ENCODE measurements at places on chromosomes 12 and 14.

DNA sequence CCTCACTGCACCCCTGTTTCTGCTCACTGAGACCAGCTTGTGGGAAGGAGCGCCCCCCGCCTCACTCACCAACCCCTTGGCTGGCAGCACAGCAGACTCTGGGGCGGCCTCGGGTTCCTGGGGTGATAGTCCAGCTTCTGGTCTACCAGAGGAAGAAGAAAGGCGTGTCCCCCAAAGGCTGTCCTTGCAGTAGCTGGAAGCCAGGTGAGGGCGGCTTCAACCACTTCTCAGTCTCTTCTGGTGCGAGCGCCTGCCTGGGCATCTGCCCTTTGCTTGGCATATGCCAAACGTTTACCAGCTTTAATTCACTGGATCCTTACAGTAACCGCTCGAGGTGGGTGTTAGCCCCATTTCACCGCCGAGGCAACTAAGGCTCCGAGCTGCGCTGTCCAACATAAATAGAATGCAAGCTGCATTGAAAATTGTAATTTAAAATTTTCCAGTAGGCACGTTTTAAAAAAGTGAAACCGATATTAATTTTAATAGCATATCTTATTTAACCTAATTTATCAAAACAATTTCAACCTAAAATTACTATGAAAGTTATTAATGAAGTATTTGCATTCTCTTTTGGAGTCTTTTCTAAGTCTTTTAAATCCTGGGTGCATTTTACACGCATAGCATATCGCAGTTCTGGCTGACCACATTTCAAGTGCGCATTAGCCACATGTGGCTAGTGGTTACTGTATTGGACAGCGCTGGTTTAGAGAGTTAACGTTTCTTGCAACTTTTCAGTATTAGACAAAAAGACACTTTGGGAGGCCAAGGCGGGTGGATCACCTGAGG lies 872 bp downstream of the FAM177A1 start:
- DNase-seq = no peak

DNA sequence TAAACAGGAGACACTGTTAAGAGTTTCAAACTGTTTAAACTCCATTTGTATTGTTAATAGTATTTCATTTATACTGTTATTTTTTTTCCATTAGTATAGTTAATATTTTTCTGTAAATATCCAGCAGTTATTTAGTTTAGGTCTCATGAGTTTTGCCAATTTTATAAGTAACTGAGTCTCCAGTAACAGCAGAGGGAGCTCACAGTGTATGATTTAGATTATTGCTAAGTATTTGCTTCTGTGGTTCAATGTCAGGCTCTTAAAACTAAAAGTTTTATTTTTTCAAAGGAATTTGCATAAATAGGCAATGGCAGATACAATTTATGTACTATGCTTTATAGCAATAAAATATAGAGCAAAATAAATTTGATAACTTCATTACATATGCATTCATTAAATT lies 209.7 kb downstream of the ATXN7L3B start:
- no peak for DNase-seq

GRCh38 chr12:53756300-53757100 lies 4.7 kb upstream of the CISTR start:
- no peak for DNase-seq

- no peak for DNase-seq
These were observed 296.3 kb upstream of the PRKD1 start for GRCh38 chr14:30223966-30224365.

GRCh38 chr12:12046401-12046800 lies 24.3 kb upstream of the BCL2L14 start:
- no peak for DNase-seq

DNA sequence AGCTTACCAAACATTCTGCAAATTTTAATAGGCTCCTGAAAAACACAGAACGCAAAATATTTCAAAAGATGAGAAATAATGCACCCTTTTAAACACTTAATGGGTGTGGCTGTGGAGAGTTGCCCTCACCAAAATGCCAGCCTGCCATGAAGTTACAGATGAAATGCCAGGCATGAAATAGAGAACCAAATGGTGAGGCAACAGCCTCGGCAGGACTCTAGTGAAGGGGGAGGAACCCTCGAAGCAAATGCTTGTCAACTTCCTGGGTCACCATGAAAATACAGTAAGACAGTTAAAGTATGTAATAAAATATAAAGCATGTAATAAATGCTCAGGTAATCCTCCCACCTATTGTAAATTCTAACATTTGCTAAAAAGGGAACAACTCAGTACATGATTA lies 24.1 kb downstream of the DUSP16 start:
- no peak for DNase-seq

- no peak for DNase-seq
These were observed 43.5 kb downstream of the C14orf132 start for GRCh38 chr14:96082420-96083300.

DNA sequence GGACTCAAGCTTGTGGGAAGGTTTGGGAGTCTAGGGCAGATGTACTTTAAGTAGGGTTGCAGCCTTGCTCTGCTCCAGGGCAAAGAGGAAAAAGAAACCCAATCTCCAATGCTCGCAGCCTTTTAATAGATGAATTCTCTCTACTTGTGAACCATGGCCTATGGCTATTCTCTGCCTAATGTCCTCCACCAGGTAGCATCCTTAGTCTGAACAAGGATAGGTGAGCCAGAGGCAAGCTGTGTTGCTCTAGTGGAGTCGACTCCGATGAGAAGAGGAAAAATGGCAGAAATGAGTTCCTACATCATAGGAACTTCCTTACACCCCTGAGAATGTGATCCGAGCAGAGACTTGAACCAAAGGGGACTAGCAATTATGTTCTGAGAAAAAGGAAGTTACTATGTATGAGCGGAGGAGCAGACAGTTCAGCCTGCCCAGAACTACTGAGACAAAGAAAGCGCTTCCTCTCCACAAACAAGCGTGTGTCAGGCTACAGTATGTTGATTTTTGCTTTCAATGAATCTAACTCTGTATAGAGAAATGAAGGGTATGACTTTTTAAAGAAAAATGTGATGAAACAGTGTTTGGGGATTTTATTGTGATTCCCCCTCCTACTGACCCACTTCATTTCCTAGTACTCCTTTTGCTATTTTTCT lies 153.6 kb upstream of the ARID2 start:
- DNase-seq = no peak

DNA sequence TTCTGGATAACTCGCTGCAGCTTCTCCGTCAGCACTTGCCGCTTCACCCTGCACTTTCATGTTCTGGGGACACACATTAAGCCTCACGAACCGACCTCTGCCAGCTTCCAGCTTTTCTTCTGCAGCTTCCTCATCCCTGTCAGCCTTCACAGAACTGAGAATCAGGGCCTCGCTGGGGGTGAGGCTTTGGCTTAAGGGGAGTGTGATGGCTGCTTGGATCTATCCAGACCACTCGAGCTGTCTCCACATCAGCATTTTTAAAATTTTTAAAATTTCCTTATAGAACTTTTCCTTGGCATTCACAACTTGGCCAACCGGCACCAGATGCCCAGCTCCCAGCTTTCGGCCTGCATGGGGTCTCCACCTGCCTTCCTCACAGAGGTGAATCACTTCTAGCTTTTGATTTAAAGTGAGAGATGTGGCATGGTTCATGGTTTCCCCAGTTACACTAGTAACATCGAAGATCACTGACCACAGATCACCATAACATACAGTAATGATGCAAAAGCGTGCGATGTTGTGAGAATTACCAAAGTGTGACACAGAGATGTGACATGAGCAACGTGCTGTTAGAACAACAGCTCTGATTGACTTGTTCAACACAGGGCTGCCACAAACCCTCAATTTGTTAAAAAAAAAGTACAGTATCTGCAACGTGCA lies 139.1 kb upstream of the C14orf180 start:
- no peak for DNase-seq

DNA sequence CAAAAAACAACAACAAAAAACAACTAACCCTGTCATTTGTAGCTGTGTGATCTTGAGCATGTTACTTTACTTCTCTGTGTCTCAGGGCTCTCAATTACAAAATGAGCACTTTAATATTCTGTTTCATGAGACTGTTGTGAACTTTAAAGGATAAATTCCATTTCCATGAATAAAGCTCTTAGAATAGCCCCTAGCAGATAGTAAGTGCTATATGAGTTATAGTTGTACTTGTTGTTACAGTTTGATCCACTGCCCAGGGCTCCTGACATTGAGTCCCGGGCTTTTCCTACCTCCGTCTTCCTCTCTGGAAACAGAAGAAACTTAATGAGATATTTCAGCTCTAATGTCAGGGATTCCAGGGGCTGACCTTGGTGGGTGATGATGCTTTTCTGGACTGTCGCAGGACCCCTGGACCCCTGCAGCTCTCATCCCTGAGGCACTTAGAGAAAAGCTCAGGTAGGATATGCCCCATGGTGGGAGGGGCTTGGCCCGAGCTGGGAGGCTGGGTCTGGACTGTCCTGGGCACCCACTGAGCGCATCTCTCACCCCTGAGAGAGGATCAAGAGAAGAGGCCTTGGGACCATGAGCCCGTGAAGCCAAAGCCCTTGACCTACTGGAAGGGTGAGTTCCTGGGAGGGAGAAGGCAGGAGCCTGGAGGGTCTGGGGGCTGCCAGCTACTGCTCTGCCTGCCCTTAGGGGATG lies 5.1 kb downstream of the P3H3 start:
- DNase-seq = no peak

GRCh38 chr12:9255837-9256236 lies 47.6 kb upstream of the PZP start:
- DNase-seq = no peak

DNA sequence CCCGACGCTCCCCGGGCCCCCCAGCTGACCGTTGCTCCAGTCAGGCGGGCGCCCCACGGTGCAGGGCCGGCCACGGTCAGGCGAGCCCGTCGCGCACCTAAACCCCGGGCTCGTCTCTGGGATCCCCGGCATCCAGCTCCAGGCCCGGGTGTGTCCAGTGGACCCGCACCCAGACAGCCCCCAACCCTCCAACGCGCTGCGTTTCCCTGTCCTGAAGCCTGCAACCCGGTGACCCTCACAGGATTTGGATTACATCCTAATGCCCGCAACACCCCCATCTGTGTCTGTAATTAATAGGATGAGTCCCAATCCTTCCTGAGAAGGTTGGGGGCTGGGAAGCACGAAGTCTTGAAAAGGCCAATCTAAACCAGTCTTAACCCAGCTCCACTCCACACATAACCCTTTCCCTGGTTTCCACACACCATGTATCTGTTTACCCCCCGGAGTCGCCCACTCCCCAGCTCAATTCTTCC lies 10.4 kb downstream of the CPNE6 start:
- DNase-seq = no peak

DNA sequence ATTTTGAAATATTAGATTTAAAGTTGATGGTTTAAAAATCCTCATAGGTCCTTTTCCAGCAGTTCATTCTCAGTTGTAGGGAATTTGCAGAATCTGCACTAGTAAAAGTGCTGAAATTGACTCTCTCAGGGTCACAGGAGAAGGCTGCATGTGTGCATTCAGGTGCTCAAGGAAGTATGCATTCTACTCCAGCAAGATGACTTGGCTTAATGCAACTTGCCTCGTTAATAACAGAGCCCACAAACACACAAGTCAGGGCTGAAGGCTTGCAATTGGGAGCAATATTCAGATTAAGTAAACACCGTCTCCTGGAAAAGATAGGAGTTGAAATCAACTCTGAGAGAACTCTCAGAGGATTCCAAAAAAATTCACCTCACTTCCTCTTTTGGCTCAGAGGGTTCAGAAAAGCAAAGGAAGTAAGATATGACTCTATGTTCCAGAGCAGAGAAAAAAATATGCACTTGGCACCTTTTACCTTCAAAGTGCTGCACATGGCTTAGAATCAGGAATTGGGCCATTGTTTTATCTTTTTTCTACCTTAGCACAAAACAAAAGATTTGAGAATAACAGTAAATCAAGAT lies 406.3 kb upstream of the DCN start:
- no peak for DNase-seq

DNA sequence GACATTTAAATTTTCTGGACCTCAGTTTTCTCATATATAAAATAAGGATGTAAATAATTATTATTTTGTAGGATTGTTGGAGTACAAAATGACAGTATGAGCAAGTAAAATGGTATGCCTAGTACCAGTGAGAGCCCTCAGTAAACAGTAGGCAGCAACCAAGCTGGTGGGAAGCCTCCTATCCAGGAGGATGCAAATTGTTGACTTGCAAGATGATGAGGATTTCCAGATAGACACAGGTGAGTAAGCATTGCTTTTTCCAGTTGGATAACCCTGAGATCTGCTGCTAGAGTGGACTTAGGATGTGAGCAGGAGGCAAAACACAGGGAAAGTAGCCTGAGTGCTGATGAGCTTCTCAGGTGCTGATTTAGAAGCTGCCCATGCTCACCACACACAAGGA lies 28.2 kb upstream of the AMIGO2 start:
- no peak for DNase-seq

- DNase-seq = no peak
These were observed 63.8 kb downstream of the MOK start for GRCh38 chr14:102241147-102241546.

DNA sequence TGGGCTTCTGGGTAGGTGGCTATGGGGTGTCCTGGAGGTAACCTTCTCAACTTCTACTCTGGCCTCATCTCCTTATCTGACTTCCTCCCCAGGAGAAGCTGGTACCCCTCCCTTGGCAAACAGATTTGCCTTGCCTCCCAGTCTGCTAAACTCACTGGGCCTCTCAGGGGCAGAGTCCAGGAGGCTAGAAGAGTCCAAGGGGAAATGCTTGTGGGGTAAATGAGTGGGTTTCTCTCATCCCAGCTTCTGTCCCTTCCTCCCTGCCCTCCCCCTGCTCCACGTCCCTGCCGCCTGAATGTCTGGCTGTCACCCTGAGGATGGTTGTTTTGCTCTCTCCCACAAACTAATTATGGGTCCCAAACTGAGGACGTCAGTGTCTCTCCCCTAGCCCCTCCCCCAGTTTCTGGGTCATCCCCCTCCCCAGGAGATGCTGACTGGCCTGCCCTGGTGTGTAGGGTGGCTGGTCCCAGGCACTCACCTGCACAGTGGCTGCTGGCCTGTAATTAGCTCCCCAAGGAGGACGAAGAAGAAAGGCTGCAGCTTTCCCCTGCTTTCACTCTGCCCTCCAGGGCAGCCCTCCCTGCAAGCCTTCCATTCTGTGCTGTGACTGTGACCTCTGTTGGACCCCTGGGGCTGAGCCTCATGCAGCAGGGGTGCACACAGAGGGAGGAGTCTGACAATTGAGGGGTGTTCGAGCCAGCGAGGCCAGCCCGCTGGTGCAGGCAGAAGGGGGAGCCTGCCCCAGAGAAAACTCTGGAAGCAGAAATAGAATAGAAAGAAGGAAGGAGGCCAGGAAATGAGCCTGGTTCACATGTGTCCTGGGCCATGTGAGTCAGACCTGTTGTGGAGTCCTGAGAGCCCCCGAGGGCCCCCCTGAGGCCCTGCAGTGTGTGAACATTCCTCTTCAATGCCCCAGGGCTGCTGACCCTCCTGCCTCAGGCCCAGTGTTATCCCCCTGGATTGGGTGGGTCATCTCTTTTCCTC lies at the start of gene LRP1-AS:
Gene LRP1-AS (minus strand): TSS at position 659 of the 984 bp plus-strand sequence.
- no peak for DNase-seq

GRCh38 chr14:69808919-69809808 lies 12.1 kb upstream of the SLC10A1 start:
- no peak for DNase-seq

GRCh38 chr12:115898670-115899069 lies 378.8 kb downstream of the MED13L start:
- DNase-seq = no peak

- no peak for DNase-seq
These were observed 20.6 kb upstream of the EML1 start for GRCh38 chr14:99772371-99773283.

- no peak for DNase-seq
These were observed 7.0 kb downstream of the KRT1 start for GRCh38 chr12:52673217-52673616.

All from endothelial cell (in vitro differentiated cells).